ENCODE measurements at places on chromosomes 13 and 19.

GRCh38 chr13:97851269-97851668 is 102.2 kb upstream of the IPO5 start:
- no peak for DNase-seq

- DNase-seq: no peak
These were observed 8.0 kb downstream of the POLR1G start for GRCh38 chr19:45414468-45414867.

DNA sequence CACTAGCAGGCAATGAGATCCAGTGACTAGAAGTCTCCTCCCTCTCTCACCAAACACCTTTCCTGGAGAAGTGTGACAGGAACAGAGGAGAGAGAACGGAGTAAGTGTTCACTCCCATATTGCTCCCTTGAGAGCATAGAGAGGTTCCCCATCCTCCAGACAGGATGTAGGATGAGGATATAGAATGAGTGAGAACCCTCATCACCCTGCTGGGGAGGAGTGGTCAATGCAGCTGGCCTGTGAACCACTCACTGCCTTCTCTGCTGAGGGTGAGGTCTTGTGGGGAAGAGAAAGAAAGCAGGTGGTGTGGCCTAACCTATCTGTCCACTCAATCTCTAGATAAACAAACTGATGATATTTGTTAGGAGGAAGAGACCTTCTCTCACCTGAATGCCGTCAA is 386.6 kb downstream of the PCDH20 start:
- no peak for DNase-seq

DNA sequence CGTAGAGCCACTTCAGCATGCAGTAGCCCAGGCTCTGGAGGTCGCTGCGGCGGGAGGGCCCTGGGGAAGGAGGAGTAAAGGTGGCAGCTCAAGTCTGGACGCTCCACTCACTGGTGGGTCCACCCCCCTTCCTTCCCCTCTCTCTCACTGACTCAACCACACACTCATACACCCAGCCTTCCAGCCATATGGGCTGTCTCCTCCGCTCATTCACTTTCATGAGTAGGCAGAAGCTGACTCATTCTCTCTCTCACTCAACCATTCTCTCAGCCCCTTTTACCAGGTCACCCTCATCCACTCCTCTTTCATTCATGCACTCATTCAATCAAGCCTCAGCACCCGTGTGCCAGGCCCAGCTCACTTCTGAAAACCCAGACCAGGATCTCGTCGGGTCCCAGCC is 27.5 kb upstream of the SIGLEC11 start:
- no peak for DNase-seq

GRCh38 chr13:33610438-33611120 is 207.4 kb upstream of the RFC3 start:
- peak; percentile 23 for DNase-seq

DNA sequence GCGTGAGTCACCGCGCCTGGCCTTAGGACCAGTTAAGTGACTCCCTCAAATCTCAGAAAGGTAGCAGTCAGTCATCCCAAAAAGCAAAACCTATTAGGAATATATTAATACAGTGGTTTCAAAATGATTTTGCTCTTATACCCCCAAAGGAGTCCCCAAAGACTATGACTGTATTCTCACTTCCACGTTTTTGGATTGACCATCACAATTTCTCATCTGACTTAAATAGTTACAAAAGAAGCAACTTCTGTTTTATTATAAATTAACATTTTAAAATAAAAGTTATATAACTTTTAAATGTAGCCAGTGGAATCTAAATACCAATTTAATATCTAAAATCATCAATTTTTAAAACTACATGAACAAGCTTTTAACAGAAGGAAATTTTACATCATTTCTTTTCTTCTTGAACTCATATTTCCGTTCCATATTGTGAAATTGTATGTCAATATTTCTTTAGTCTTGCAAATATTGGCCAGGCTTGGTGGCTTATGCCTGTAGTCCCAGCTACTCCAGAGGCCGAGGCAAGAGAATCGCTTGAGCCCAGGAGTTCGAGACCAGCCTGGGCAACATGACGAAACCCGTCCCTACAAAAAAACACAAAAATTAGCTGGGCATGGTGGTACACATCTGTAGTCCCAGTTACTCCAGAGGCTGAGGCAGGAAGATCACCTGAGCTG is 1.5 kb upstream of the SPART start:
- DNase-seq: no peak

GRCh38 chr19:40585241-40585981 is 8.7 kb downstream of the SHKBP1 start:
- DNase-seq: no peak

DNA sequence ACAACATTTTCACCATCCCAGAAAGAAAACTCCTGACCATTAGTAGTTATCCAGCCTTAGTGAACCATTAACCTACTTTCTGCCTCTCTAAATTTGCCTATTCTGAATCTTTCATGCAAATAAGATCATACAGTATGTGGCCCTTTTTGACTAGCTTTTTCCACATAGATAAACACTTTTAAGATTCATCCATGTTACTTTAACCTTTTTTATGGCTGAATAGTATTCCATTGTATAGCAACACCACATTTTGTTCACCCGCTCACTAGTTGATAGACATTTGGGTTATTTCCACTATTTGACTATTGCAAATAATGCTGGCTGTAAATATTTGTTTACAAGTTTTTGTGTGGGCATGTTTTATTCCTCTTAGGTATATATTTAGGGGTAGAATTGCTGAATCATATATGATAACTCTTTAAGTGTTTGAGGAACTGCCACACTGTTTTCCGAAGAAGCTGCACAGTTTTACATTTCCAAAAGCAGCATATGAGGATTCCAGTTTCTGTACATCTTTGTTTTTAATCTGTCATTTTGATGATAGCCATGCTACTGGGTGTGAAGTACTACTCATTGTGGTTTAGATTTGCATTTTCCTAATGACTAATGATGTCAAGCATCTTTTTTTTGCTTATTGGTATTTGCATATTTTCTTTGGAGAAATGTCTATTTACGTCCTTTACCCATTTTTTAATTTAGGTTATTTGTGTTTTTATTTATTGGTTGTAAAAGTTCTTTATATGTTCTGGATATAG is 17.1 kb downstream of the COG6 start:
- DNase-seq: no peak

GRCh38 chr19:17677002-17677401 is 11.2 kb downstream of the UNC13A start:
- no peak for DNase-seq

DNA sequence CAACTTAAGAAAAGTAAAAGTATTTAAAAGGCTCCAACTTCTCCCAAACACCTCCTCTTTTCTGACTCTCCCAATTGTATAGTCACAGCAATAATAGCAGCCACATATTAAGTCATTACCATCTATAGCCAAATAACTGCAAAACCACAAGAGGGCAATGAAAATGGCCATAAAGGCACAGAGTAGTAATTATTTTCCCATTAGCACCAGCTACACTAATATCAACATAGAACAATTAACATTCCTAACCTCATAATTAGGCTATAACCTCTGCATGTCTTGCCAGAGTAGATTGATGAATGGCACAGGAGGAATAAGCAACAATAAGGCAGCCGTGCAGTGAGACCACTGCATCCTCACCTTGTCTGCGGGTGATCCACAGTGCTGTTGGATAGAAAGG is 226.4 kb upstream of the SERP2 start:
- no peak for DNase-seq

- DNase-seq: no peak
These were observed 6.8 kb upstream of the RGL3 start for GRCh38 chr19:11425719-11426457.

DNA sequence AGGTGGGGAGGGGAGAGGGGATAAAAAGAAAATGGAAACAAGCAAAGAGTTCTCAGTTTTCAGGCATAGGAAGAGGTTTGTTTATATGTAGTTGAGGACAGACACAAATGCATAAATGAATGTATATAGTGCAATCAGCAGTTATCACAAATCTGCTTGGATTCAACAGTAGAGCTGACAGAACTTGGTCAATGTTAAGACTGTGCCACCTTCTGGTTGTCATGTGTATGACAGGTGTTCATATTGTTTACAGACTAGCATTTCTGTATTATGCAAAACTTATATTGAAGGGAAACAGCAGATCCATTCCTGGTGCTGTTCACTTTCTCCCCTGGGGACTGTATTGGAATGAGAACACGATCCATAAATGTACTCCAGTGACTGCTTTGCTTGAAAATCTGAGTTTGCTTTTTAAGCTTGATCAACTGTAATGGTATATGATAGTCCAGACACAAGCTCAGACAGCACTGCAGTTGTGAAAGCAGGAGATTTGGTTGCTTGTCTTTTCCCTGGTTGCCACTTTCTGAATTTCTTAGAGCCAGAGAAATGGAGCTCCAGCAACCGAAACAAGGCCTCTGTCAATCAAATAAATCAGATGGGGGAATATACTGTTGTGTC is 319.5 kb upstream of the OBI1 start:
- DNase-seq: no peak

- DNase-seq: no peak
These were observed 17.3 kb downstream of the ANKRD24 start for GRCh38 chr19:4199699-4200293.

DNA sequence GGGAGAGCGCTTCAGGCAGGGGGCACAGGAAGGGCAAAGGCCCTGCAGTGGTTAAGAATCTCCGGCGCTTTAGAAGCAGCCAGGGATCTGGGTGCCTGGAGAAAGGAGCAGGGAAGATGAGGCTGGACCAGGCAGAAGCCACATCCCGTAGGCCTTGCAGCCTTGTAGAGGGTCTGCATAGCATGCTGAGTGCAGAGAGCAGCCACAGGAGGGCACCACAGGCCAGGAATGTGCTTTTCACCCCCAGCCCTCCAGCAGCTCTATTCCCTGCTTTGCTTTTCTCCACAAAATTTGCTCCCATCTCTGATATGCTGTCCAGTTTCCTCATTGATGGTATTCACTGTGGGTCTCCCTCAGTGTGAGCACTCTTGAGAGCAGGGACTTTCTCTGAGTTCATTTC is 5.7 kb downstream of the WDR62 start:
- no peak for DNase-seq

DNA sequence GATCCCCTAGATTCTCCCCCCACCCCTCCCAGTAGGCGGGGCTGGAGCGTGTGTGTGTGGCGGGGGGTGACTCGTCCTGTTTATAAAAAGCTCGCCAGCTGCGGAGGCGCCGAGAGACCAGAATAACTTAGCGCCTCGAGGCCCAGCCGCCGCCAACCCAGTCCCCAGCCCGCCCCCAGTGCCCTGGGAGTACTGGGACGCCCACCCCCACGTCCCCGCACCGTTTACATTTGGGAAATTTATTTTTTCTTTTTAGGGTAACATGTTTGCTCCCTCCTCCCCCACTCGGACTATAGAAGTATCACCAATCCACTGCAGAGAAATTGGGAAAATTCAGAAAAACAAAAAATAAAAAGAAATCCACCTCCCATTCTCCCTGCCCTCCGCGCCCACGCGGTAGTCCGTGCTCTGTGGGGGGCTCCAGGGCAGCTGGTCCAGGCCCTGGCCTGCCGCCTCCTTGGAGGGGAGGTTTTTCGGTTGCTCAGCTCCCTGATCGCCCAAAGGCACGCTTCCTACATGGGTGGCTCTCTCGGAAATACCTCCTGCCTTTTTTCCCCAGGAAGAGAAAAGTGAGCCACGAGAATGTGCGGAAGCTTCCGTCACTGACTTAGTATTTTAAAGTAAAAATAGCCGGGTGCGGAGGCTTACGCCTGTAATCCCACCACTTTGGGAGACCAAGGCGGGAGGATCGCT is 1.5 kb upstream of the RAB3A start:
- DNase-seq: no peak

DNA sequence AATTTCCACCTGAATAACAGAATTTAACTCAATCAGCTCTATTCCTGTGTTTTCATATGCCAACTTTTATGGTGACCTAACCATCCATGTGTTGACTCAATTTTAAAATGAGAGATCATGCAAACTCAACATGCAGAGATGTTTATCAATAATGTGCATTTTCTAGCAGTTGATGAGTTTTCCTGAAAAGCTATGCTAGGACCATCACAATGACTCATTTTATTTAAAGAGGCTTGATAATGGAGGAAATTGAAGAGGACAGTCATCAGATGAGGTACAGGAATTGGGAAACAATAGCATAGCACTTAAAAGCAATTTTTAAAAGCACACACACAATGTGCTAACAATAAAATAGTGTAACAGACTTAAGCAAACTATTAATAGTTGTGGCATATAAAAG is 127.1 kb downstream of the VWA8 start:
- DNase-seq: no peak

DNA sequence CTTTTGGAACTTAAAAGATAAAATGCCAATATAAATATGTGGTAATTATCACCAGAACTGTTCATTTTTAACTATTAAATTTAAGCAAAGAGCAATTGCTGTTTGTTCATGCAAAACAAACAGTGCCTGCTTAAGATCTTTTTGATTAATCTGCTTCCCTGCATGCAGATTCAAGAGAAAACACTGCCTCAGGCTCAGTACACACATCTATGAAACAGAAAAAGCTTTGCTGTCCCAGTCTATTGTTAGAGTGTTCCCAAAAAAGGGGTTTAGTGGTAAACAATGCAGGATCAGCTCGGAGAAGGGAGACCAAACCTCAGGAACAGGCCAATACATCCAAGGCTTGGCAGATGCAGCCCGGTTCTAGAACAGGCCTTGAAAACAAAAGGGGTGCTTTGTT is 49.3 kb upstream of the TDRD3 start:
- no peak for DNase-seq

GRCh38 chr13:28641600-28641926 is 17.4 kb upstream of the POMP start:
- DNase-seq: no peak

GRCh38 chr13:113627136-113627535 is 30.9 kb downstream of the ATP4B start:
- no peak for DNase-seq

- no peak for DNase-seq
These were observed 22.8 kb downstream of the ELAVL1 start for GRCh38 chr19:7982651-7983099.

DNA sequence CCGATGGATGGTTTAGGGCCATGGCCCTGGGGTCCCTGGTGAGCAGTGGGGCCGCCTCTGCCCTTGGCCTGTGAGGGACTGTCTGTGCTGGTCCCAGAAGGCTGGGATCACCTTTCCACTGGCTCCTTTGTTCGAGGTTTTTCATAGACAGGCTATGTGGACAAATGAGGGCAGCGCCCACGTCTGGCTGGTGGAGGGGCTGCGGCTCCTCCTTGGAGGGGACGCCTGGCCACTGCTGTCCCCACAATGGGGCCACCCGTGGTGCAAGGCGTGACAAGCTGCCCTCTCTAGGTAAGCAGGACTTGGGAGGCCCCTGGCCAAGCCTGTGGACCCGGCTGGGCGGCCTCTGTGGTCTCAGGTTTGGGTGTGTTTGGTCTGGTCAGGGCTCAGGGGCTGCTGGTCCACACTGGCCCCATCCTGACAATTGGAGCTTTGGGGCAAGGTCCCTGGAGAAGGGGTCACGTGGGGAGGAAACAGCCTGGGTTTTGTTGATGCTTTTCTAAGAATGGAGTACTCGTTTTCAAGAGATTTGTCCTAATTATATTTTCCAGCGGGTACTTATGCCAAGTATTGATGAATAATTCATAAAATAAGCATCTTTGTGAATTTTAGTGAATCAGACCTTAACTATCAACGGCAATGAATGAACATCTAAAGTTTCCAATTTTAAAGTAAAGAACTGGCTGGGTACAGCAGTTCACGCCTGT is 33.3 kb downstream of the MCF2L start:
- DNase-seq: no peak
